A673 (cell line): ENCODE measurements at places on chromosomes 16 and 17. TPM values are rescaled to one million over a fixed set of nuclear protein-coding genes. Genes with fewer than 3 reads are reported as not detected.

DNA sequence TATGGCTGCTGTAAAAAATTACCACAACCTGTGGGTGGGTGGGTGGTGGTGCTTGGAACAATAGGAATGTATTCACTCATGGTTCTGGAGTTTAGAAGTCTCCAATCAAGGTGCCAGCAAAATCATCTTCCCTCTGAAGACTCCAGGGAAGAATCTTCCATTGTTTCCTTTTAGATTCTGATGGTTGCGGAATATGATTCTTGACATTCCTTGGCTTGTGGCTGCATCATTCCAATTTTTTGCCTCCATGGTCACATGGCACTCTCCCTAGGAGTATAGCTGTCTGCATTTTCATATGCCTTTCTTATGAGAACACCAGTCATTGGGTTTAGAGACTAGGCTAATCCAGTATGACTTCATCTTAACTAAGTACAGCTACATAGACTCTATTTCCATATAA, 401.0 kb downstream of the HS3ST3B1 start:
- DNase-seq: no peak
- no peak overlapping the region for H3K27ac ChIP-seq
- H3K27me3 ChIP-seq: no peaks in the 10 kb centered on the region
- H3K36me3 ChIP-seq: no peaks in the 10 kb centered on the region

DNA sequence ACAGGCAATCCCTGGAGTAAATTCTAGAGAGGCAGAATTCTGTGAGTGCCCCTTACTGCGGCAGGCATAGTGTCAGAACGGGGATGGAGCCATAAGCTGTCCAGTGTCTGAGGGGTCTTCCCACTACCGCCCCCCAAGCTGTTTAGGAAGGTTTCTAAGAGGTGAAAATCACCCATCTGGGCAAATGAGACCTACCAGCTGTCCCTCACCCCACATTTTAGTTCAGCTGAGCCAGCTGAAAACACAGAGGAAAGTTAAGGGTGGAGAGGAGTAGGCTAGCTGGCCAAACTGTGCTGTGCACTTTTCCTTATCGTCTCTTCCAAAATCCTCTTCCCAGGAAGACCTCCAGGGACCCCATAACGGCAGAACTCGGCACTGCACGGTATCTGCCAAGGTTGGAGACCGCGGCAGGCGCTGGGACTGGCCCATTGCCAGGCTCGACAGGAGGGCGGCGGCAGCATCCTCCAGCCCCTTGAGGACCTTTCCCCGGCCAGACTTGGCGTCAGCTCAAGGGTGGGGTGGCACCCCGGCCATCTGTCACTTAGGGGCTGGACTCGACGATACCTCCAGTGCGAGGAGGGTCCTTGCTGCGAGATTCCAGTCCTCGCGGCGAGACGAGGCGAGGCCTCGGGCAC, 955 bp downstream of the ACLY start:
- peak overlapping the region; percentile 86 for H3K4me3 ChIP-seq
- peak overlapping the region; percentile 84 for H3K27ac ChIP-seq
- DNase-seq: peak; percentile 30
- H3K4me1 ChIP-seq: peaks cover 17% of the 10 kb centered on the region

DNA sequence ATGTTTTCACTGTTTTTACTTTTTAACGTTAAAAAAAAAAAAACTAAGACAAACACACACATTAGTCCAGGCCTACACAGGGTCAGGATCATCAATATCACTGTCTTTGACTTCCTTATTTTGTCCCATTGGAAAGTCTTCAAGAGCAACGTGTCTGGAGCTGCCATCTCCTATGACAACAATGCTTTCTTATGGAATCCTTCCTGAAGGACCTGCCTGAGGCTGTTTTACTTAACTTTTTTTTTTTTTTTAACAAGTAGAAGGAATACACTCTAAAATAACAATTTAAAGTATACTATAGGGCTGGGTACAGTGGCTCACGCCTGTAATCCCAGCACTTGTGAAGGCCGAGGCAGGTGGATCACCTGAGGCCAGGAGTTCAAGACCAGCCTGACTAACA, 71.8 kb upstream of the BCAR1 start:
- no peaks in the 10 kb centered on the region for H3K36me3 ChIP-seq
- no peak for DNase-seq
- H3K4me1 ChIP-seq: peaks cover 26% of the 10 kb centered on the region
- H3K27me3 ChIP-seq: no peaks in the 10 kb centered on the region

MT1A gene
- not detected in 2 replicates for total RNA-seq

GRCh38 chr16:47363761-47364160, 97.1 kb downstream of the ITFG1 start:
- H3K27ac ChIP-seq: no peak overlapping the region
- no peaks in the 10 kb centered on the region for H3K36me3 ChIP-seq
- no peak overlapping the region for H3K4me3 ChIP-seq
- no peaks in the 10 kb centered on the region for H3K27me3 ChIP-seq
- DNase-seq: no peak

TOX3 gene
- total RNA-seq: 16.6 and 17.6 TPM in 2 replicates

GRCh38 chr17:28912281-28912937, 9.5 kb upstream of the DHRS13 start:
- H3K4me3 ChIP-seq: no peak overlapping the region
- DNase-seq: peak; percentile 65
- no peaks in the 10 kb centered on the region for H3K27me3 ChIP-seq
- H3K27ac ChIP-seq: no peak overlapping the region
- H3K36me3 ChIP-seq: peaks cover 97% of the 10 kb centered on the region

TBC1D28 gene
- total RNA-seq: not detected in 2 replicates

SLX1A gene
- total RNA-seq: 15.5 and 20.0 TPM in 2 replicates

OTOP3 gene
- not detected in 2 replicates for total RNA-seq

IRF8 gene
- 0.19 TPM in 1 of 2 replicates, not detected in the other for total RNA-seq

GRCh38 chr16:167122-167690, 1.4 kb downstream of the HBM start:
- peaks cover 20% of the 10 kb centered on the region for H3K27me3 ChIP-seq
- no peaks in the 10 kb centered on the region for H3K36me3 ChIP-seq
- H3K4me1 ChIP-seq: peaks cover 22% of the 10 kb centered on the region

AP1G1 gene
- 95.6 and 95.8 TPM in 2 replicates for total RNA-seq

- H3K4me3 ChIP-seq: peak overlapping the region; percentile 14
- no peaks in the 10 kb centered on the region for H3K27me3 ChIP-seq
- H3K27ac ChIP-seq: no peak overlapping the region
- no peaks in the 10 kb centered on the region for H3K36me3 ChIP-seq
- H3K4me1 ChIP-seq: peaks cover 15% of the 10 kb centered on the region
- DNase-seq: peak; percentile 63
Measured at GRCh38 chr17:81365148-81365600, 30.1 kb upstream of the BAHCC1 start.

ACBD4 gene
- total RNA-seq: 1.4 and 4.2 TPM in 2 replicates

ALOX12B gene
- total RNA-seq: 0.39 TPM in 1 of 2 replicates, not detected in the other

GRCh38 chr17:61543786-61544415, 47.1 kb downstream of the NACA2 start:
- no peak for DNase-seq
- peaks cover 34% of the 10 kb centered on the region for H3K27me3 ChIP-seq
- H3K36me3 ChIP-seq: no peaks in the 10 kb centered on the region
- H3K4me3 ChIP-seq: no peak overlapping the region

VAT1L gene
- total RNA-seq: 0.09 and 0.17 TPM in 2 replicates

FXR2 gene
- 101 TPM in 2 replicates for total RNA-seq

BAIAP3 gene
- total RNA-seq: 2.0 and 3.7 TPM in 2 replicates

GRCh38 chr17:63452046-63452961, 6.2 kb upstream of the CYB561 start:
- no peak overlapping the region for H3K4me3 ChIP-seq
- H3K27ac ChIP-seq: no peak overlapping the region
- no peak for DNase-seq
- no peaks in the 10 kb centered on the region for H3K27me3 ChIP-seq
- no peaks in the 10 kb centered on the region for H3K36me3 ChIP-seq
- no peaks in the 10 kb centered on the region for H3K4me1 ChIP-seq

DNA sequence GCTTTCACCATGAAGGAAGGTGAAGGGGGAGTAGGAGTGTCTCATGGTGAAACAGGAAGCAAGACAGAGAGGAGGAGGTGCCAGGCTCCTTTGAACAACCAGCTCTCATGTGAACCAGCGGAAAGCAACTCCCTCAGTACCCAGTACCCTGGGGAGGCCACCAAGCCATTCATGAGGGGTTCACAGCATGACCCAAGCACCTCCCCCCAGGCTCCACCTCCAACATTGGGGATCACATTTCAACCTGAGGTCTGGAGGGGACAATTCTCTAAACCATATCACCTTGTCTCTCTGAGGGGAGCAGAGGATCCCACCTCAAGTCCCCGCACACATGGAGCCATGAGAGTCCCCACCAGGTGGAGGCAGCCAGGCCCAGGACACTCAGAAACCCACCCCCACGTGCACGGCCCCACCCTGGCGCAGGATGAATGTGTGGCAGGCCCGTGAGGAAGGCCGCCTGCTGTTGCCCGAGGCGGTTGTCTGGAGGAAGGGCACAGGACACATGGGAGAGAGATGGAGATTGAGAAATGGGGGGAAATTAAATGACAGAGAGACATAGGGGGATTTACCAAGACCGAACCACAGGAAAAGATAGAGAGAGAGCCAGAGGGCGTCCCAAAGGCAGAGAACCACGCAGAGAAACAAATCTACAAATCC, 85.9 kb downstream of the TMEM132E start:
- no peak for DNase-seq
- no peak overlapping the region for H3K4me3 ChIP-seq
- no peaks in the 10 kb centered on the region for H3K4me1 ChIP-seq
- H3K27ac ChIP-seq: no peak overlapping the region
- H3K36me3 ChIP-seq: no peaks in the 10 kb centered on the region

DNA sequence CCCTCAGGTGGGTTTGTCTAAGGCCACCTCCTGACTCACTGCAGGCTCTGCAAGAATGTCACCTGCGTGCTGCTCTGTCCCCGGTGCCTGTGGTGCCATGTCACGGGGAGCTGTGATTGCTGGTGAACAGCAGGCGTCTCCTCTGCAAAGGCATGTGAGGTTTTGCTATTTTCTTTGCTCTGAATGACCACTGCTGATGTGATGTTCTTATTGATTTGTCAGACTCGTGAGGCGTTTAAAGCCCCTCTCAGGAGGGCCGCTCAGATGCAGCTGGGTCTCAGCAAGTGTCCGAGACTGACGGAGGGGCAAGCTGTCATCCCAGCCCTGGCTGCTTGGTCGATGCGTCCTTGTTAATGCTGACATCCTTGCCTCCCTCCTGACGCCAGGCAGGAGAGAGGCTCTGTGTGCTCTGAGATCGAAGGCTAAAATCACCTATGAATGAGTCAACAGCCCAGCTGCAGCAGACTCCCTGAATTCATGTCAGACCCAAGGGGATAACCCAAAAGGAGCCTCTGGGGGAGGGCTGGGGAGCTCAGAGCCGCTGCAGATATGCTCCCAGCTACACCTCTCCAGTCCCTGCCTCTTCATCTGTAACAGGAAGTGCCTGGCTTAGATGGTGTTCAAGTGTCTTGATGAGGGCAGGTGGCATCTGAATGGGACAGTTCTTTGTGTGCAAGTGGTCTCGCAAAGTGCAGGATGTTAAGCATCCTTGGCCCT, 11.8 kb upstream of the PEMT start:
- no peaks in the 10 kb centered on the region for H3K36me3 ChIP-seq
- no peak overlapping the region for H3K4me3 ChIP-seq
- no peaks in the 10 kb centered on the region for H3K4me1 ChIP-seq
- DNase-seq: no peak
- H3K27ac ChIP-seq: no peak overlapping the region
- H3K27me3 ChIP-seq: no peaks in the 10 kb centered on the region

DNA sequence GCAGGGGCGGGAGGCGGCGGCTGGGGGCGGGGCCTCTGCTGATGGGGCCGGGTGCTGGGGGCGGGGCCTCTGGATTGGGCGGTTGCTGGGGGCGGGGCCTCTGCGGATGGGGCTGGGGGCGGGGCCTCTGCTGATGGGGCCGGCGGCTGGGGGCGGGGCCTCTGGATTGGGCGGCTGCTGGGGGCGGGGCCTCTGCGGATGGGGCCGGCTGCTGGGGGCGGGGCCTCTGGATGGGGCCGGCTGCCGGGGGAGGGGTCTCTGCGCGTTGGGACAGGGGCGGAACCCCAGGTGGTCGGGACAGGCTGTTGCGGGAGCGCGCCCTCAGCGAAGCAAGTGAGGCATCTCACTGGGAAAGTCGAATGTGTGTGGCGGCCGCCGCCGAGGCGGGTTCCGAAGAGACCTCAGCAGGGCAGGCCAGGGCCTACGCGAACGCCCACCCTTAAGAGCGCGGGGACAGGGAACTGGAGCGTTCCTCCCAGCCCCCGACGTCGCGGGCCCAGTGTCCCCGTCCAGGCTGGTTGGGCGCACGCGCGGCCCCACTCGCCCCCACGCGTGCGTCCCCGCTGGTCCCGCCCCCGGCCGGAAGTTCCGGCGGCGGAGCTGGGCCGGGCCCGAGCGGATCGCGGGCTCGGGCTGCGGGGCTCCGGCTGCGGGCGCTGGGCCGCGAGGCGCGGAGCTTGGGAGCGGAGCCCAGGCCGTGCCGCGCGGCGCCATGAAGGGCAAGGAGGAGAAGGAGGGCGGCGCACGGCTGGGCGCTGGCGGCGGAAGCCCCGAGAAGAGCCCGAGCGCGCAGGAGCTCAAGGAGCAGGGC, at the start of gene STUB1:
Gene STUB1, plus strand, starts transcription at position 597 of the 811 bp plus-strand sequence. Its CDS starts 116 bp downstream, at position 713.
- peak within 1 kb of the TSS; percentile 94 for H3K4me3 ChIP-seq
- no peaks in the 10 kb centered on the region for H3K27me3 ChIP-seq
- H3K36me3 ChIP-seq: peaks cover 23% of the 10 kb centered on the region
- H3K4me1 ChIP-seq: peaks cover 38% of the 10 kb centered on the region
- H3K27ac ChIP-seq: peak within 1 kb of the TSS; percentile 86
